Stimulated activated CD4-positive, alpha-beta T cell treated with anti-CD3 and anti-CD28 coated beads, Interleukin-1b, Interleukin-23, amount 100 ng/mL, for 1 hour (primary cell): ENCODE measurements at places on chromosomes 6 and 20.

DNA sequence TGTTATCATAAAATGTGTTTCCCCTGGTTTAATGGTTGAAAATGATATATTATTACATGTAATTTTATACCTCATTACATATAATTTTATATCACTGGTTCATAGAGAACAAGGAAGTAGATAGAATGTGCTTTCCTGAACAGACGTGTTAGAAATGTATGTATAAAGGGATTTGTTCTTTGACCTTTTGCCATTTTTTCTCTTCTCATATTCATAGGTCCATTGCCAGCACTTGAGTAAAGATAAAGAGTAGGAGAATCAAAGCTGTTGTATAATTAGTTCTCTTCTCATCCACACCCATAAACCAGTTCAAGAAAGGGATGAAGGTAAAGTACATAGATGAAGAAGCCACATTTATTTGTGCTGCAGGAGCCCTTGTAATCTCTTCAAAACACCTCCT, 46.7 kb downstream of the RNF217 start:
- no peak for DNase-seq

DNA sequence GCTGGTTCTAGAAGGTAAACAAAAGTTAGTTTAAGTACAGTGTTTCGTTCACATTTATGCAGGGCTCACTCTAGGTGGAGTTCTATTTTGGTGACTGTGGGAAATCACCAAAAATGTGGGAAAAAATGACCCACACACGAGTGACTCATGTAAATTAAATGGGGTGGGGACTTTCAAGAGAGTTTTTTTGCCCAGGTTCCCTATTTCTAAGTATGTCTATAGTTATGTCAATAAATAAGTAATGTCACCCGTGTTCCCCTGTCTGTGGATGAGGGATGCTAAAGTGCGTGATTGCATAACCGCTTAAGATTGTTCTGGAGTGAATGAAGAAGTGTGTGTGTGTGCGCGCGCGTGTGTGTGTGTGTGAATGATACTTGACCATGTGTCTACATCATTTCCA, 69.1 kb downstream of the MYB start:
- no peak for DNase-seq

GRCh38 chr6:21679761-21680265, 86.3 kb downstream of the SOX4 start:
- DNase-seq = no peak

GRCh38 chr6:33410711-33411631, at the start of gene PHF1:
TSS of gene PHF1 (plus strand) at chr6:33411014. CDS start at chr6:33412264, 1,250 bp downstream.
- peak; percentile 74 for DNase-seq

DNA sequence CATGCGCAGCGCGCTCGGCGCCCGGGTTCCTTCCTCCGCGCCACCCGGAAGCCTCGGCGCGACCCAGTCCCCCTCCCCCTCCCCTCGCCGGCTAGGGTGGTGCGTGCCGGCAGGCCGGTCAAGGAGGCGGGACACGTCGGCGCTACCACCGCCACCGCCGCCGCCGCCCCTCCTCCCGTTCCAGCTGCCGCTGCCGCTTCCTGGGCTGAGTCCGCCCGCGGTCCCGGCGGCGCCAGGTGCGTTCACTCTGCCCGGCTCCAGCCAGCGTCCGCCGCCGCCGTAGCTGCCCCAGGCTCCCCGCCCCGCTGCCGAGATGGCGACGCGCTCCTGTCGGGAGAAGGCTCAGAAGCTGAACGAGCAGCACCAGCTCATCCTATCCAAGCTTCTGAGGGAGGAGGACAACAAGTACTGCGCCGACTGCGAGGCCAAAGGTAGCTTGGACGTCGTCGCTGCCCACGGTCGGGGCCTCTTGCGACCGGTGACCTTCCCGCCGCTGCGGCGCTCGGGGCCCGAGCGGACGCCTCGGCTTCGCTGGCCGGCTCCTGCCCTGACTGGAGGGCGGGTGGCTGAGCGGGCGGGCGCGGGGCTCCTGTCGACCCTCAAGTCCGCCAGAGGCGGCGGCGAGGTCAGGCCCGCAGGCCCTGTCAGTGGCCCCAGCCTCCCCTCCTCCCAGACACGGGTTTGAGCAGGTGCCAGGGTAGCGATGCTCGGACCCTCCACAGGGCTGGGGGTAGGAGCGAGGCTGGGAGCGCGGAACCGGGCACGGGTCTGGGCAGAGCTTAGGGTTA, at the start of gene SMAP1:
SMAP1 (plus strand) TSS at position 173 of the 788 bp plus-strand sequence; CDS start at position 314, 141 bp downstream.
- DNase-seq = peak; percentile 95

DNA sequence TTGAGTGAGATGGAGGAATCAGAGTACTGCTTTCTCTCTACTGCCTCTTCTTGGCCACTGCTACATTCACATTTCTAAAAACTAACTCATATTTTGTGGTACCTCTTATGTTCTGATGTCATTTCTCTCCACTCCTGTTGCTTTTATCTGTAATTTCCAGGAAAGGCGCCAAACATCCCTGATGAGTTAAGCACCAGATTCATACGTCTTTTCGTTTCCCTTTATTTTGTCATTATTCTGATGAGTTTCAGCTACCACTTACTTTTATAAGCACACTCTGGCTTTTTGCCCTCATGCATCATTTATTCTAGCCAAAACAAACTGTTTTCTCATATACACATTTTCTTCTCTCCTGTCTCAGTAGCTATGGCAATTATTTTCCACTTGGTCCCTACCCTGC, 680.0 kb downstream of the RNF144B start:
- DNase-seq = no peak

- no peak for DNase-seq
These were observed 10.1 kb upstream of the BAG2 start for GRCh38 chr6:57162028-57162427.

DNA sequence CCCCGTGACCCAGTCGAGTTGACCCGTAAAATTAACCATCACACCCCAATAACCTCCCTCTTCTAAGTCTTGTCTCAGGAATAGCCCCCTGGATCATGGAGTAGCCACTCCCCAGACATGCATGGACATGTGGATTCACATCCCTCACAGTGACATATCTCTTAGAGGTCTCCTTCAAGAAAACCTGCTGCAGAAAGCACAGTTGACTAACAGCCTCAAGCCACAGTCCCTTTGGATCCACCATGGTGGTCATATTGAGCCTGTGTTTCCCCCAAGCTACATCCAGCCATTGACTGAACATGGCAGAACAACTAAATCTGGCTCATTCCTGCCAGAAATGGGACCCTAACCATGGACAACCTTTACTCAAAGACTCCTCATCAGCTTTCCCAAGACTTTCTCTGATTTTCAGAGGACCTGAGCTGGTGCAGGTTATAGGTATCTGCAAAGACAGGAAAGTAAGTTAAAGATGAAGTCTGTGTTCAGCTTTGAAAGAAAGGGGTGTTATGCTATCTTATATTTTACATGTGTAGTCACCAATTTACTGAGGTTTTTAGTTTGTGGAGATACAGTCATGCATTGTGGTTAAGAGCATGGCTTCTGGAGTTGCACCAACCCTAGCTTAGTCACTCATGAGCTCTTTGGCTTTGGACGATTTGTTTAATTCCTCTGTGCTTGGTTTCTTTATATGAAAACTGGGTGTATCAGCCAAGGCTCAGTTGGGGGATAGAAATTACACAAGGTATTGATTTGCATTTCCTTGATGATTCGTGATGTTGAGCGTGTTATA, 219.1 kb downstream of the MYLK4 start:
- no peak for DNase-seq

- DNase-seq = no peak
These were observed 53.5 kb downstream of the RIPOR2 start for GRCh38 chr6:24882295-24882694.

- DNase-seq = no peak
These were observed 52.2 kb upstream of the TASP1 start for GRCh38 chr20:13690943-13691342.

GRCh38 chr20:46464451-46464850, 48.9 kb downstream of the ZNF334 start:
- no peak for DNase-seq

GRCh38 chr6:3707024-3707423, 44.5 kb downstream of the PXDC1 start:
- no peak for DNase-seq

GRCh38 chr6:16355699-16356446, 117.5 kb downstream of the GMPR start:
- DNase-seq = no peak

- DNase-seq = no peak
These were observed 171.8 kb upstream of the BMP2 start for GRCh38 chr20:6595704-6596103.

GRCh38 chr6:56642366-56643261, at the start of gene DST:
TSS of gene DST (minus strand) at chr6:56642889.
- no peak for DNase-seq

- no peak for DNase-seq
These were observed 373.5 kb upstream of the BTBD3 start for GRCh38 chr20:11544029-11544678.

- DNase-seq = no peak
These were observed 90.7 kb downstream of the CDH26 start for GRCh38 chr20:60048634-60049521.

GRCh38 chr20:5829241-5829809, 79.1 kb downstream of the SHLD1 start:
- DNase-seq = no peak

DNA sequence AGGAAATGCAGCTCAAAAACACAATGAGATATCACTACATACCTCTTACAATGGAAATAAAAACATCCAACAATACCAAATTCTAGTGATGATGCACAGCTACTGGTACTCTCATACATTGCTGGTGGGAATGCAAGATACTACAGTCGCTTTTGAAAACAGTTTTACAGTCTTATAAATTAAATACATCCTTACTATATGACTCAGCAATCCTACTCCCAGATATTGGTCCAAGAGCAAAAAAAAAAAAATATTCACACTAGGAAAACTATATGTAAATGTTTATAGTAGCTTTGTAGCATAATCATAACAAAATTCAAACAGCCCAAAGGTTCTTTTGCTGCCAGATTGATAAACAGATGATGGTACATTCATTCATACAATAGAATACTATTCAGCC, 217.4 kb upstream of the FAM83B start:
- DNase-seq = no peak

DNA sequence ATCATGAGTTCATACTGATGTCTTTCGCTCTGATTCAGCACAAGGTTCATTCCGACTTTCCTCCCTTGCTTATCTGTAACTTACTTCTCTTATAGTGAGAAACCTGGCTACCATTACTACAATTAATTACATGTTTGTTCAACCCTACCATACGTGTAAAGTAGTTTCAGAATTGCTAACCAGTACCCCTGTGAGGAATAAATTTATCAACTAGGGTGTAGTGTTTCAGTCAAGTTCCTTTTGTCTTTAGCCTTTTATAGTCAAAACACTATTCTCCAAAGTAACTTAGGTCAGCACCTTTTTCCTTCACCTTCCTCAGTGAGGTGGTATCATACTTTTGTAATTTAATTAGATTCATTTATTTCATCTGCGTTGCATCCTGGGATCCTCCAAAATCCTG, 64.9 kb downstream of the MAP3K4 start:
- no peak for DNase-seq
